NCI-H1417 (cell line): ENCODE measurements at places on chromosomes 6 and 20.

- peak; percentile 74 for DNase-seq
Observed at GRCh38 chr20:63056236-63057170, 49.7 kb upstream of the BHLHE23 start.

DNA sequence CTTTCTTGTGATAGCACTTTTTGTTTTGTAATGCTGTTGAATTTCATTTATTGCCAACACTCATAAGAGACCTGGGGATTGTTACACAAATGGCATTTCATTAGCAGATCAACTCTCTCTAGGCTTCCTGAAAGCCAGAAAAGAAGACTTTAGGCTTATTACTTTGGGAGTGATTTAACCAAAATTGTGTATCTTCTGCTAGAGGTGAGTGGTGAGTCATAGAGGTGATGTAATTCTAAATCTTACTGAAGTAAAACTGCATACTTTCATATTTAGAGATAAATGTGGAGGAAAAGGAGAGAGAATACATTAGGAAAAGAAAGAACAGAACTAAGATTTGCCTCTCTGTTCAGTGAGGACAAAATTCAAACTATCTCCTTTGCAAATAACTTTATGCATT is 304.7 kb upstream of the RGS17 start:
- no peak for DNase-seq

DNA sequence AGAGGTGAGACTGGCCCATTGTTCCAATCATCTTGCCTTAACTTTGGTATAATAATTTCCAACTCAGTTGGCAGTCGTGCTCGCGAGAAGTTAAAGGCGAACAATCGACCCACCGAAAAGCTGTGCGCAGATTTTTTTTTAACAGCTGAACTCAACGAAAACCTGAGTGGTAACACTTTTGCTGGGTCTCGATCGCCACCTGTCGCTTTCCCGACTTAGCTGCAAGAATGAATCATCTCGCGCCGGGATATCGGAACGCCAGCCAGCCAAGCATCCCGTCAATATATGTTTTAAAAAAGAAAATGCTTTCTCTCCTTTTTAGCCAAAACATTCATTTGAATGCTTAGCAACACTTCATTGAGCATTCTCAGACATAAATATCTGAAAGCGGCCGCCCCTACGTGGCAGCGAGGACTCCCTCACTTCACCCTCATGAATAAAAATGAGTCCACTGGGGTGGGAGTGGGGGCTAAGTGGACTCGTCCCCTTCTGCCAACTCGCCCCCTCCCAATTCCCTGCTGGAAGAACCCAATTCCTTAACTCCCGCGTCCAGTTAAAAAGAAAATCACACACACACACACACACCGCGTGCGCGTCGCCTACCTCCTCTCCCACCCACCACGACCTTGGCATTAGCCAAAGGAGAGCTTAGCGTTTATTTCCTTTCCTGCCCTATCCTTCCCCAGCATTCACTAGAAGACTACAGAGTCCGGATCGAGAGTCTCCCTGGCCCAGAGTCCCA is 1.5 kb downstream of the COL12A1 start:
- DNase-seq: peak; percentile 67

GRCh38 chr20:46316984-46317684 is 8.8 kb upstream of the CDH22 start:
- DNase-seq: no peak

GRCh38 chr20:38730167-38730988 is 6.1 kb downstream of the SLC32A1 start:
- peak; percentile 45 for DNase-seq
